SJCRH30 (cell line): ENCODE measurements at places on chromosomes 3 and 15.
A peak's percentile ranks its signal among the peaks of the same experiment; 100 is the strongest.

DNA sequence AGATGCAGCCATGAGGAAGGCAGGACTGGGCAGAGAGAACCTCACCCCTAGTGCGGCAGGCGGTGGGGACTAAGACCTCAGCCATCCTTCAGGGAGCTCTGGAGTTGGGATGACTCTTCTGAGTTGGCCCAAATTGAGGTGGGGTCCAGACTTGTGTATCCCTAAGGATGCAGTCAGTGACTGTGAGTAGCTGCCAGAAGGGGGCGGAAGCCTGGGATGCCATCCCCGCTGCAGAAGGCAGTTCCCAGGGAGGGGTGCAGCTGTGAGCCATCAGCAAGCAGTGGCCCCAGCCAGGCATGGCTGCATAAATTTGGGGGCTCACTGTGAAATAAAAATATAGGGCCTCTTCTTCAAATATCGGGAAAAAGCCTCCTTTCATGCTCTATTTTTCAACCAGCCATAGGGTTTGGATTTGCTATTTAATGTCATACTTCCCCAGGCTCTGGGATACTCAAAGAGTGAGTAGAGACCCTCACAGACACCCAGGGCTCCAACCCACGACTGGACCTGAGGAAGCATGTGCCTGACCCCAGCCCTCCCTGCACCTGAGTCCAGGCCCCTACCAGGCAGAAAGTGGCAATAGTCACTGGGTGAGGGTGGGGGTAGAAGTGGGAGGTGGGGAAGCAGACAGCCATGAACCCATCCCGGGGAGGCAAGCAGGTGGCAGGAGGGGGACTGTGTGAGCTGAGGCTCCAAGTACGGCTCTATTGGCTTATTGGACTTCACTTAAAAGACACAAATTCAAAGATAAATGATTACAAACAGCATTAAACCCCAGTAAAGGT lies 30.5 kb downstream of the GRK7 start:
- DNase-seq, result no peak

DNA sequence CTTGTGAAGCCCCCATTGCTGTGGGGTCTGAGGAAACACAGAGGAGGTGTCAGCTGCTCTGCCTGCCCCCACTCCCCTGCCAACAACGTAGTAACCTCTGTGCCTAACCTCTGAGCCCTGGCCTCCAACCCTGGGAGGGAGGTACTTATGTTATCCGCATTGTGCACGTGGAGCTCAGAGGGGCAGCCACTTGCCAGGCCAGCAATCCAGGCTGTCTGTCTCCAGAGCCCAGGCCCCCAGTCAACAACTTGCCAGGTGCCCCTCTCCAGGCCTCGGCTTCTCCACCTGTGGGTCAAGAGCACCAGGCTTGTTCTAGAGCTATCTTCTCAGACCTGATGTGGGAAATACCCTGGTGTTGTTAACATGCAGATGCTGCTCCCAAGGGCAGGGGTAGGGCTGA lies 2.7 kb downstream of the TPRA1 start:
- no peak for DNase-seq

DNA sequence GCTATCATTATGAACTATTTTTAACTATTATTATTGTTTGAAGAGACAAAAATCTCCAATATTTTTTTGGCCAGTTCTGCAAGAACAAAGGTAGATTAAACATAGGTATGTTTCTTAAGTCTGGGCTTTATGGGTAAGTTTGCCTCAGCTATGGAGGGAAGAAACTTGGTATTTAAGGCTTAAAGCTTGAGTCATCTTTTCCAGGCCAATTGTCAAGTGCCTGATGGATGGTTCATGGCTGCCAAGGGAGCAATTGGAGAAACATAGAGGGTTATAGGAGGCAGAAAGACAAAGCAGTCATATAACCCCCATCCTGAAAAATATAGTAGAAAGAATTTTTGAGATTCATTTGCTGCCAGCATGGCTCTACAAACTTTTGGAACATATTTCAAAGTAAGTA lies 7.2 kb upstream of the STAC start:
- DNase-seq, result no peak

DNA sequence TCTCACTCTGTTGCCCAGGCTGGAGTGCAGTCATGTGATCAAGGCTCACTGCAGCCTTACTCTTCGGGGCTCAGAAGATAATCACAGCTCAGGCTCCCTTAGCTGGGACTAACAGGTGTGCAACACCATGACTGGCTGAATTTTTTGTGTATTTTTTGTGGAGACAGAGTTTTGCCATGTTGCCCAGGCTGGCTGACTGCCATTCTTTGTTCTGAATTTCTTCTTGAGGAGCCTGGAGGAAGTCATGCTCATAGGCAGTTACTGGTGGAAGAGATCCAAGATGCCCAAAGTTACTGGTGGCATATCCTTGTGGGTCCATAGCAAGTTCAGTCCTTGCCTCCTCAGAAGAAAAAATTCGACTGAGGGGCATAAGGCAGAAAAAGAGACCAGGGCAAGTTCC lies 16.6 kb upstream of the UBP1 start:
- peak; percentile 6 for DNase-seq

GRCh38 chr3:193732391-193732790 lies 139.4 kb downstream of the OPA1 start:
- no peak for DNase-seq
